Nucleus accumbens (tissue), 56 donors: ENCODE measurements at places on chromosomes 6 and 20.

GRCh38 chr6:1917626-1918371, 308.1 kb downstream of the FOXC1 start:
- no peak for DNase-seq

DNA sequence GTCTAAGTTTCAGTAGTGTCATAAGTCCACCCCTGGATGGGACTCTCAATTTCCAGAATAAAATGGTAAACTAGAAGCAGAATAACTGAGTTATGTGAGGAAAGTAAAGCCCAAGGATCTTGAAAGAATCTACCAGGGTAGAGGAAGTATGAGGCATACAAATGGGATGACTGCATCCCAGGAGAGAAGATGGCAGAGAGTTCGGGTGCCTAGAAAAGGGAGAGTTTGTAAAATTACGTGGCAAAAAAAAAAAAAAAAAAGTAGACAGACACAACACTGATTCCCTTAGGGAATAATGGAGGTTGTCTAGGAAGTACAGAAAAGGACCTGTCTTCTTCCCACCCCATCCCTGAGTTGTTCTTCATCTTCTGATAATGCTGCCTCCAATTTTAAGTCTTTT, 3.4 kb downstream of the GABBR1 start:
- no peak for DNase-seq

GRCh38 chr6:24959319-24959718, 23.6 kb upstream of the RIPOR2 start:
- no peak for DNase-seq

DNA sequence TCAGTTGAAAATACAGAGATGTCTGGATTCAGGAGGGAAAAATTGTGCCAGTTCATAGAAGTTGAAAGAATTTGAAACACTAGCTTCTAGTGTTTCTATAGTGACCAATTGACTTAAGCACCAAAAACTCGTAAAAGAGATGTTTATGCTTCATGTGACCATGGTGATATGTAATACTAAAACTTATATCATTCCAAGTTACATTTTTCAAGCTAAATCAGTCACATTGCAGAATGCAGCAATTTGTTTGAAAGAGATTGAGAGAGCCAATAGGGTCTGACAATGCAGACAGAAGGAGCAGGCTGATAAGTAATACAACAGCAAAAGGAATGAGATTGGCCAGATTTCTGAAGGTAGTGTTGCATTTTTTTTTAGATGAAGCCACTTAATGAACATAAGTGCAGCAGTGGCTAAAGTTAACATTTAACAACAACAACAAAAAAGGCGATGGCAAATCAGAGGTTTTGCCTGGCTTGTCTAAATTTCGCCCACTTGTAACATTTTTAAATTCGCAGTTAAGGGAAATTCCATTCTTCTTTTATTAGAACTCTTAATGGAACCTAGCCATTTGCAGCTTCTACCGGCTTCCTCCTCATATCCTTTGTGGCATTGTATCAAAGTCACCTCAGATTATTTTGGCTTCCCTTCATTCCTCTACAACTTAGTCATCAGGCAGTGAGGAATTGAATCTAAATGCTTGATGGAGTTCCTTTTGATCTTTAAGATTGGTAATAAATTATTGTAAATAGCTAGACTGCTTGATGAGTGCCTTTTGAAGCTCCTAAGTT, 484.0 kb upstream of the SOX4 start:
- DNase-seq, result no peak

DNA sequence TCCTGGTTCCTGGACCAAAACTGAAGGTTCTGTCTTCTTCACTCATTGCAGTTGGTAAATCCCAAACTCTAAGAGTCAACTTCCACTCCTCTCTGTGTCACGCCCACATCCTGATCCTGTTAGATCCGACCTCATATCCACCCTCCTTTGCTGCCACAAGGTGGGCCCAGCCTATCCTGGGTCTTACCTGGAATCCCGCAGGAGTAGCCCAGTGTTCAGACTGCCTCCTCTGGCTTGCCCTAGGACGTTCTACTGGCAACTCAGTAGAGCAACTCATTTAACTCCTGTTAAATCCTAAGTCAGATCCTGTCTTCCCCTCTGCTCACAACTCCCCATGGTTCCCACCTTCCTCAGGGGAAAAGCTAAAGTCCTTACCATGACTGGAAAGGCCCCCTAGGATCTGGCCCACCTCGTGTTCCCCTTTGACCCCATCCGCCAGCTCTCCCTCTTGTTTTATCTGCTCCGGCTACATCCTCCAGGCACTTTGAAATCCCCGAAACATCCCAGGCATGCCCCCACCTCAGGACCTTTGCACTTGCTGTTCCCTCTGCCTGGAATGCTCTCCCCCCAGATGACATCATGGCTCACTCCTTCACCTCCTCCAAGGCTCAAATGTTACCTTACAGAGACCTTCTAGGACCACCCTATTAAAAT, 43.9 kb downstream of the TFEB start:
- no peak for DNase-seq

DNA sequence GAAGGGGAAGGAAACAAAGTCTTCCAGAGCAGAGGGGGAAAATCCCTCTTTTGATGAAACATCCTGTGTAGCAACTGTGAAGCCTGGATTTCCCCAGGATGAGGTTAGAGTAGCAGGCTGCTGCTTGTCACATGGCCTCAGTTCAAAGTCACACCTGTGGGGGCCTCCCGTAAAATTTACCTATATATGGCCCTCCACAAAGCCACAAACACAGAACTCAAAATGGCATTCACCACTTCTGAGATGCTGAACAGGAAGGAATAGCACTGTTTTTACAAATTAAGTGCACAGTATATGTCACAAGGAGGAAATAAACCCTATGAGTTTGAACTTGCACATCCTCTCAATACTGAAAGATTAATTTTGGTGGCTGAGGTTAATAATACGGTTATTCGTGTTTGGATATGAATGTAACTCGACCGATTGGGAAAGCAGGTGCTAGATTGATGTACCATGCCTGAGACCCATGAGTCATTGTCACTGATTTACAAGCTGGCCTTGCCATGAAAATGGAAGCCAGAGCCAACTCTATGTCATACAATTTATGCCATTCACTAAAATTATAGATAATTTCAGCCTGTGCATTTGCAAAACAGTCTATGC, 70.6 kb downstream of the SGK1 start:
- DNase-seq, result no peak

- DNase-seq, result no peak
Measured at GRCh38 chr6:166393535-166393823, 10.7 kb upstream of the MPC1 start.
